ENCODE measurements at places on chromosomes 2 and 18. TPM values are rescaled to one million over a fixed set of nuclear protein-coding genes. Genes with fewer than 3 reads are reported as not detected.

GRCh38 chr18:44679056-44679913 lies 1.4 kb upstream of the SETBP1 start:
- peak overlapping the region; percentile 91 for H3K4me3 ChIP-seq
- peak overlapping the region; percentile 99 for H3K27ac ChIP-seq
- no peaks in the 10 kb centered on the region for H3K36me3 ChIP-seq
- H3K27me3 ChIP-seq, result no peaks in the 10 kb centered on the region
- DNase-seq, result peak; percentile 93
- no peaks in the 10 kb centered on the region for H3K4me1 ChIP-seq

DNA sequence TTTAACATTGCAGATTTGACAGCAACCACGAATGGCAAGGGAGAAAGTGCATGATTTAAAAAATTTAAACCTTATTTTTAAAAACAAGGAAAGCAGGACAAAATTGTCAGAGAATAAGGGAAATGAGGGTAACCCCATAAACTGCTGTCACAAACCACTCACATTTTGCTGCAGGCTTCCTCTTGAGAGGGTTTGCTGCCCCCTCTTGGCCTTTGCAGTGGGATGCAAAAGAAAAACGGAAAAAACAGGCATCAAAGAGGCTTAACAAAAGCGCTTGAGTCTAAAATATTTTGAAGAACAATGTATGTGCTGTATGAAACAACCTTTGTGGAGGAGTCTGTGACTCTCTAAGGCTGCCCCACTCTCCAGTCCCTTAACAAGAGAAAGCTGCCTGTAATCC lies 91.6 kb downstream of the TMX3 start:
- H3K36me3 ChIP-seq, result no peaks in the 10 kb centered on the region
- no peak overlapping the region for H3K27ac ChIP-seq
- DNase-seq, result no peak

- no peaks in the 10 kb centered on the region for H3K36me3 ChIP-seq
- H3K27me3 ChIP-seq, result no peaks in the 10 kb centered on the region
- H3K4me3 ChIP-seq, result no peak overlapping the region
- H3K27ac ChIP-seq, result peak overlapping the region; percentile 43
- DNase-seq, result no peak
Measured at GRCh38 chr2:9249020-9249800, 42.6 kb downstream of the ASAP2 start.

DNA sequence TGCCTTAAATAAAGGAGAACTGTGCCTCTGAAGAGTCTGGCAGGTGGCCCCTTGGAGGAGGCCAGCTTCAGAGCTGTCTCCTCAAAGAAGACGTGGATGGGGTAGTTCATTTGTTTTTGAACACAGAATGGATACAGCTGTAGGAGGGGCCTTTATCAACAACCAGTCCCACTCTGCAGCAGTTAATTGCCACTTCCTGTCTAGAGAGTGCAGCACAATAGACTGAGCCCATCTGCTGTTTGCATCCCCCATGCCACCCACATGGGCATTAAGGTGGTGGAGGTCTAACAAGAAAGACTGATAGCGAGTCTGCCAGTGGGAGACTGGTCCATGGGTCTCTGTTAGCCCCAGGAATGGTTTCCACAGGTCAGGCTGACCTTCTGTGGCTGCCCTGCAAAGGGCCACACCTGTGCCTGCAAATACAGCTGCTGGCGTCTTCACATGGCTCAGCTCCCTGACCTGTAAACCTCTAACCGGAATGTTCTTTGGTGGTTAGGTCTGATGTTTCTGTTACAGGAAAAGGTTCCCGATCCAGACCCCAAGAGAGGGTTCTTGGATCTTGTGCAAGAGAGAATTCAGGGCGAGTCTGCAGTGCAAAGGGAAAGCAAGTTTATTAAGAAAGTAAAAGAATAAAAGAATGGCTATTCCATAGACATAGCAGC lies 153.3 kb upstream of the ITGA6 start:
- no peaks in the 10 kb centered on the region for H3K36me3 ChIP-seq
- H3K4me3 ChIP-seq, result no peak overlapping the region
- H3K4me1 ChIP-seq, result no peaks in the 10 kb centered on the region
- DNase-seq, result no peak
- H3K27me3 ChIP-seq, result no peaks in the 10 kb centered on the region
- no peak overlapping the region for H3K27ac ChIP-seq

DNA sequence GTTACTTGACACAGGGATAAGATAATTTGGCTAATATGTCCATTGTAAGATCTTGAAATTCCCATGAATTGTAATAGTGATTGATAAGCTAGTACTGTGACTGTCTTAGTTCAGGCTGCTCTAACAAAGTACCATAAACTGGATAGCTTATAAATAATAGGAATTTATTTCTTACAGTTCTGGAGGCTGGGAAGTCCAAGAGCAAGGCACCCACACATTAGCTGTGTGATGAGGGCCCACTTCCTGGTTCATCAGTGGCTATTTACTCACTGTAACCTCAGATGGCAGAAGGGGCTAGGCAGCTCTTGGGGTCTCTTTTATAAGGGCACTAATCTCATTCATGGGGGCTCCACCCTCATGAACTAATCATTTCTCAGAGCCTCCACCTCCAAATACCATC lies 28.5 kb downstream of the NOSTRIN start:
- H3K36me3 ChIP-seq, result no peaks in the 10 kb centered on the region
- H3K27me3 ChIP-seq, result no peaks in the 10 kb centered on the region
- no peak overlapping the region for H3K27ac ChIP-seq
- no peaks in the 10 kb centered on the region for H3K4me1 ChIP-seq
- no peak for DNase-seq

DNA sequence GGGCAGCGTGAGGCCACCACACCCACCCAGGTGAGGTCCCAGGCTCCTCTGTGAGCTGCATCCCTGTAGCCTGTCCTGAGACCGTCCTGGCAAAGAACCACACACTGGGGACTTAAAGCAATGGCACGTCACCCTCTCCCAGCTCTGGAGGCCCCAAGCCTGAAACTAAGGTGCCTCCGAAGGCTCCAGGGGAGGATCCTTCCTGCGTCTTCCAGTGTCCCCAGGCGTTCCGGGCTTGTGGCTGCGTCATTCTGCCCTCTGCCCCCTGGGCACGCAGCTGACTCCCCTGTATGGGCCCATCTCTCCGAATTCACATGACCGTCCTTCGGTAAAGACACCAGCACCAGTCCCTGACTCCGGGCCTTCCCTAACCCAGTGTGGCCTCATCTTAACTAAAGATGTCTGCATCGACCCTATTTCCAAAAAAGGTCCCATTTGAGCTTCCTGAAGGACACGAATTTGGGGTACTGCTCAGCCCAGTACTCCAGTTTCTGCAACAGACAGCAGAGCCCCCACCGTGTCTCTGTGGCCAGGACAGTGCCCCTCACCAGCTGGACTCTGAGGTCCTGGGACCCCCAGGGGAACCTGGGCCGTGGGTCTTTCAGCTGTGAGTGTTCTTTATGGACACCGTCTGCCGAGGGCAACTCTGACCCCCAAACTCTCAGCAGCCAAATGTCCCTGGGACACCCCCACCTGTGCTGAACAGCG lies 75.2 kb upstream of the CTDP1 start:
- H3K36me3 ChIP-seq, result no peaks in the 10 kb centered on the region
- H3K4me1 ChIP-seq, result no peaks in the 10 kb centered on the region
- H3K4me3 ChIP-seq, result no peak overlapping the region
- H3K27me3 ChIP-seq, result no peaks in the 10 kb centered on the region
- peak; percentile 33 for DNase-seq
- no peak overlapping the region for H3K27ac ChIP-seq

GRCh38 chr2:220660277-220661145 lies 911.6 kb downstream of the EPHA4 start:
- H3K4me3 ChIP-seq, result no peak overlapping the region
- H3K36me3 ChIP-seq, result no peaks in the 10 kb centered on the region
- no peak for DNase-seq
- H3K27ac ChIP-seq, result no peak overlapping the region

DNA sequence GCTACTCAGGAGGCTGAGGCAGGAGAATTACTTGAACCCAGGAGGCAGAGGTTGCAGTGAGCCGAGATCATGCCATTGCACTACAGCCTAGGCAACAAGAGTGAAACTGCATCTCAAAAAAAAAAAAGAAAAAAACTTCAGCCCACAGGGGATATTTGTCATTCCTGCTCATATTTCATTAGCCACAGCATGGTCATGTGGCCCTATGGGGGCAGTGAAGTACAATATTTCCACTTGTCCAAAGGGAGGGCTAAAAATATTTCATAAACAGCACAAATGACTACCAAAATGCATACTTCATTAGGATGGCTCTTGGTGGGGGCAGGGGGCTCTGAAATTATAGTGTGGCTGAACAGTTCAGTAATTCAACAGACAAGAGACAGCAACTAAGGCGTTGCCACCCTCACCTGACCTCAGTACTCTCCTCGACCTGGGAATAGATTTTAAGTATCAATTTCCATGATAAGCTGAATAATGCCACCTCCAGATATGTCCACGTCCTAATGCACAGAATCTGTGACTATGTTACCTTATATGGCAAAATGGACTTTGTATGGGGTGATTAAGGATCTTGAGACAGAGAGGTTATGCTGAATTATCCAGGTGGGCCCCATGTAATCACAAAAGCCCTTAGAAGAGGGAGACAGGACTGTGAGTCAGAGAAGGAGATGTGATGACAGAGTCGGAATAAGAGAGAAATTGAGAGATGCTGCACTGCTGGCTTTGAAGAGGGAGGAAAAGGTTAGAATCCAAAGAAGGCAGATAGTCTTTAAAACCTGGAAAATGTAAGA lies 158.2 kb upstream of the CRIM1 start:
- H3K4me1 ChIP-seq, result no peaks in the 10 kb centered on the region
- no peaks in the 10 kb centered on the region for H3K27me3 ChIP-seq
- no peak overlapping the region for H3K27ac ChIP-seq
- no peak overlapping the region for H3K4me3 ChIP-seq
- no peak for DNase-seq
- no peaks in the 10 kb centered on the region for H3K36me3 ChIP-seq

DNA sequence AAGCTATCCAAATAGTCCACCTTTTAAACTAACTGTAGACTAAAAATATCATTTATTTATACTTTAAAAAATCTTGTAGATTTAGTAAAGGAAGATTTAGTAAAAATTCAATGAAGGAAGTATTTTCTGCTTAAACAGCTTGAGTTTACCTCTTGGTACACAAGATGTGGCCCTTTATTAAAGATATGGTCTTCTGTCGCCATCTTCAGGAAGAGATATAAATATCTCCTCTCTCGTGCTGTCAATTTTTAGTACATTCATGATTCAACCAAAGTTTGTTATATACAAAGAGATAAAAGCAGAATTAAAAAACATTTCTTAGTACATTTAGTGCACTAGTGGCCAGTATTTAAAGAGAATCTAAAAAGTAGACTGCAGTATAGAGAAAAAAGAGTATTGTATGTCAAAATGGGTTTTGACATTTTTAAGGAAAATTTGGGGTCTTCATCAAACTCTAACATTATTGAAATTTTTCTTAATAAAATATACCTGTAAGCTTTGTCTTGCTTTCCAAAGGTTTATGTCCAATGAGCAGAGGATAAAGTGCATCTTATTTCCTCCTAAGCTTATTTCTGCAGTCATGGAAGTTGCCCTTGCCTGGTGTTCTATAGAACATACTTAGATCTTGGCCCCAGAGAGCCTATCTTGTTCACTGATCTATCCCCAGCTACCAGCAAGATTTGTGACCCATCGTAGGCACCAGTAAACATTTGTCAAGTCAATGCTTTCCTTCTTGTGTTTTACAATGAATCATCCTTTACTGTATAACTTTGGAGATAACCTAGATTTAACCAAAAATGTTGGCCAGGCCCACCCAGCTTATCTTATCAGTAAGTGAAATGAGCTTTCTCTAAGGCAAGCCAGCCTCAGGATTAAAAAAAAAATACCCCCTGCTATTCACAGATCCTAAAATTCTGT lies 18.5 kb upstream of the EML6 start:
- H3K27ac ChIP-seq, result no peak overlapping the region
- no peak overlapping the region for H3K4me3 ChIP-seq
- H3K4me1 ChIP-seq, result no peaks in the 10 kb centered on the region
- no peak for DNase-seq
- no peaks in the 10 kb centered on the region for H3K36me3 ChIP-seq
- H3K27me3 ChIP-seq, result no peaks in the 10 kb centered on the region

- no peak for DNase-seq
- H3K36me3 ChIP-seq, result no peaks in the 10 kb centered on the region
- H3K27ac ChIP-seq, result no peak overlapping the region
- no peak overlapping the region for H3K4me3 ChIP-seq
- no peaks in the 10 kb centered on the region for H3K4me1 ChIP-seq
Measured at GRCh38 chr2:104583811-104584210, 270.1 kb upstream of the POU3F3 start.

DNA sequence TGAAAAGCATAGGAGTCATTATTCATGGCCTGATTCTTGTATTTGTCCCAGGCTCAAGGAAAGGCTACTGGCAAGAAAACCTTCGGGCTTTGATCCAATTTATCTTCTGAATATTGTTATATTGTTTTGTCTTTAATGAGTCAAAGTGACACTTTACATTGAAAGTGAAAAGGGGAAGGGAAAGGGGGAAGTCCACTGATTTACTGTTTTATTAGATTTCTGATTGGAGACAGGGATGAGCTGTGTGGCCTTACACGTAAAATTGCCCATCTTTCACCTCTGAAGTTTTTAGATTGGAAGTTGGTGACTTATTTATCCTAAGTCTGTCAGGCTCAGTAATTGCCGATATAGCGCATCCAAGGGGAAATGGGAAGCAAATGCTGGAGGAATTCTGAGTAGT lies 843.8 kb upstream of the LRRTM1 start:
- H3K27ac ChIP-seq, result no peak overlapping the region
- no peaks in the 10 kb centered on the region for H3K4me1 ChIP-seq
- H3K36me3 ChIP-seq, result no peaks in the 10 kb centered on the region

GRCh38 chr2:189585226-189585756 lies 4.7 kb upstream of the SLC40A1 start:
- no peaks in the 10 kb centered on the region for H3K27me3 ChIP-seq
- no peak overlapping the region for H3K27ac ChIP-seq
- H3K4me3 ChIP-seq, result no peak overlapping the region
- H3K4me1 ChIP-seq, result no peaks in the 10 kb centered on the region

DNA sequence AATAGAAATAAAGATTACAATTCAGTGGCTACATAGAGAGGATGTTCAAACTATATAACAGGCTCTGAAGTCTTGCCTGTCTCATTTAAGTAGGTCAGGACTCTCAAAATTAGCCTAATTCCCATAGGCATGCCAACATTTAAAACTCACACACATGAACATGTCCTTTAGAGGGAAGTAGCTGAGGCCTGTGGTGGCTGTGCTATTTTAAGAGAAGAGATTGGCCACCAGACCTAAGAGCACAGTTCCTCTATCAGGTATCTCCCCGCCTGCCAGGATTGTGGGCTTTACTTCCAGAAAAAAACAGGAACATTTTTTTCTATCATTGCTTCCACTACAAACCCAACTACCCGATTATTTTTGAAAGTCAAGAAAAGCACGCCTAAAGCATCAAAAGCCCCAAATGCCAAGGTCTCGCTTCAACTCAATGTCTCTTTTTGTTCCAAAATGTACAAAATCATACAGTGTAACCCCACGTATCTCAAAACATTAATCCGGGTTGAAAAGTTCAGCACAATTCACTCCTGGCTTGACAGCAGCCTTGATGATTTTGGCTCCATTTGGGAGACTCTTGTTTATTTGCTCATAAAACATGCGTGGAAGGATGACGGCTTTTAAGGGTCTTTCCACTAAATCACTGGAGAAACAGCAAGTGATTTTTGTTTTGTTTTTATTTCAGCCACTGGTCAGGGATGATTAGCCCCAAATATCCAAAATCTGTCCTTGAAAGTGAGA lies 15.3 kb downstream of the FHL2 start:
- peaks cover 3% of the 10 kb centered on the region for H3K36me3 ChIP-seq
- no peak overlapping the region for H3K4me3 ChIP-seq
- peak overlapping the region; percentile 18 for H3K27ac ChIP-seq
- H3K4me1 ChIP-seq, result no peaks in the 10 kb centered on the region

CYP27C1 gene
- total RNA-seq, result 0.16 TPM

RBFA gene
- 22.8 TPM for total RNA-seq

RAB27B gene
- 1.3 TPM for total RNA-seq

ATAD2B gene
- 33.4 TPM for total RNA-seq

GATA6 gene
- 28.7 TPM for total RNA-seq

PRSS56 gene
- not detected for total RNA-seq

LYG1 gene
- 1.8 TPM for total RNA-seq

REG1B gene
- 4.9 TPM for total RNA-seq

SCN7A gene
- 5.0 TPM for total RNA-seq

FABP1 gene
- not detected for total RNA-seq

FAM237A gene
- not detected for total RNA-seq
